ENCODE measurements at places on chromosomes 5 and 9.

GRCh38 chr9:93090091-93090655 is 5.8 kb upstream of the CARD19 start:
- no peak for DNase-seq

DNA sequence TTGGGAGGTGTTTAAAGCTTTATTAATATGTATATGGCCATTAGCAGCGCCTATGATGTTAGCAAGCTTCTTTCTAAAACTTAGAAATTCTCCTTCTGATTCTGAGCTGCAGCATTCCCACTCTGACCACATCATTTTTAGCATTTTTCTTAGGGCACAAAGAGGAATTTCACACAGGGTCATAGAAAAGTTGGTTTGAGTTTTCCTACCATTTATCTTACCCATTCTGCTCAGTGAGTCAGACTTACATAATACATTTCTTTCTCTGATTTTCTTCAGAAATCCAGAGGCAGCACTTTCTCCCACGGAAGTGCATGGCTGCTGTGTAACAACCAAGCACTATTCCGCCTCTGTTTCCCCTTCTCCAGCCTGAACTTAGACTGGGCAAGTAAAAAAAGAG is 246.6 kb downstream of the ARL15 start:
- no peak for DNase-seq

- peak; percentile 45 for DNase-seq
Measured at GRCh38 chr5:172293054-172293744, 9.6 kb upstream of the UBTD2 start.

- DNase-seq: no peak
Measured at GRCh38 chr5:93845376-93845775, 104.0 kb upstream of the POU5F2 start.

DNA sequence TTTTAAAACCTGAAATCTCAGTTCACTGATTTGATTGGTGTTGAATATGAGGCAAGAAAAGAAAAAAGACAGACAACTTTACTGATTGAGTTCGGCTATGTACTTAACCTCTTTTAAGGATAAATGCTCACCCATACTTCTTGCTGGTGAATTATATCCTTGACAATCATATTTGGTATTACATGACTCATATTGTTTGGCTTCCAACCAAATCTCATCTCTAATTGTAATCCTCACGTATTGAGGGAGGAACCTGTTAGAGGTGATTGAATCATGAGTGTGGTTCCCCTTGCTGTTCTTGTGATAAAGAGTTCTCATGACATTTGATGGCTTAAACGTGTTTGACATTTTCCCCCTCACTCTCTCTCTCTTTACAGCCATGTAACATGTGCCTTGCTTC is 255.6 kb upstream of the IZUMO3 start:
- no peak for DNase-seq

DNA sequence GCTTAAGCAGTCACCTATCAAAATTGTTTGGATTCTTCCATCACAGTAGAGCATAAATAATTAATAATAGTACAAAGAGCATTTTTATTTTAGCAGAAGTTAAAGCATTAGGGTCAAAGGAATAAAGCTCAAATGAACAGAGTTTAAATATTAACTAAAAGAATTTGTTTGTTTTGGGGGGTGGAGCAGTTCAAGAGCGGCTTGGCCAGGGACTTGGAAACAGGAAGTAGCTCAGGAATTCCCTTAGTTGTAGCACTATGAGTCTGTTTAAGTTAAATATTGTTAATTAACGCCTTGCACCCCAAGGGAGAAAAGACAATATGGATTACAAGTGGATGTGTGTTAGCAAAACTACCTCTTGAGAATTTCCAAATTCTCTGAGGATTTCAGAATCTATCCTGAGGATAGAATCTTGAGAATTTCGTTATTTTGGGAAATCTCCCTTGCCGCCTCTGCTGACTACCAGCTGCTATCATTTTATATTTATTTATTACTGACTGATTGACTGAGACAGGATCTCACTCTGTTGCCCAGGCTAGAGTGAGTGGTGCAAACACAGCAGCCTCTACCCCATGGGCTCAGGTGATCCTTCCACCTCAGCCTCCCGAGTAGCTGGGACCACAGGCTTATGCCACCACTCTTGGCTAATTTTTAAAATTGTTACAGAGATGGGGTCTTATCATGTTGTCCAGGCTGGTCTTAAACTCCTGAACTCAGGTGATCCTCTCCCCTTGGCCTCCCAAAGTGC is 96.7 kb upstream of the CHD1 start:
- DNase-seq: no peak

DNA sequence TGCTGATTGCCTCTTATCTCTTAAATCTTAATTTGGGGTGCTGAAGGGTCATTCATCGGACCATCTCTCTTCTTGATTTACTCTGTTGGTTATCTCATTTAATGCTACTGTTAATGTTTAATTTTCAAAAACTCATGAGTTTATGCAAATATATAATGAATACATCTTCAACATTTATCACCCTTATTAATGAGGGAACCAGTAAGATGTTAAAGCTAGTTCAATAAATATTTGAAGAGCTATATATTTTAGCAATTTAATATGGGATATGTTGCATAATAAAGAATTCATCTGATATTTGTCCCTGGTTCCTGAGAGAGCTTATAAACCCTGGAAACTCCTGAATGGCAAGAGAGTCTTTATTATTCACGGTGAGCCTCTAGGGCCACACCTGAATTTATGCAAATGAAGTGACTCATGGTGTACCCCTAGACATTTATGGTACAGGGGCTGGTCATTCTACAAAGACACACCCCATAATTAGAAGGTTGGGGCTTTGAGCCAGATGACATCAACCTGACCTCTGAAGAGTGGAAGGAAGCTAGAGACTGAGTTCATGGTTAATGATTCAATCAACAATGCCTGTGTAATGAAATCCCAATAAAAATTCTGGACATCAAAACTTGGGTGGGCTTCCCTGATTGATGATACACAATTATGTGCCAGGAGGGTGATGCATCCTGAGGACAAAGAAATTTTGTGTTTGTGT is 339.5 kb upstream of the ZNF608 start:
- DNase-seq: no peak

GRCh38 chr5:120035815-120036577 is 406.6 kb downstream of the FAM170A start:
- no peak for DNase-seq

- DNase-seq: no peak
Measured at GRCh38 chr9:124871156-124871561, 9.2 kb downstream of the ARPC5L start.

DNA sequence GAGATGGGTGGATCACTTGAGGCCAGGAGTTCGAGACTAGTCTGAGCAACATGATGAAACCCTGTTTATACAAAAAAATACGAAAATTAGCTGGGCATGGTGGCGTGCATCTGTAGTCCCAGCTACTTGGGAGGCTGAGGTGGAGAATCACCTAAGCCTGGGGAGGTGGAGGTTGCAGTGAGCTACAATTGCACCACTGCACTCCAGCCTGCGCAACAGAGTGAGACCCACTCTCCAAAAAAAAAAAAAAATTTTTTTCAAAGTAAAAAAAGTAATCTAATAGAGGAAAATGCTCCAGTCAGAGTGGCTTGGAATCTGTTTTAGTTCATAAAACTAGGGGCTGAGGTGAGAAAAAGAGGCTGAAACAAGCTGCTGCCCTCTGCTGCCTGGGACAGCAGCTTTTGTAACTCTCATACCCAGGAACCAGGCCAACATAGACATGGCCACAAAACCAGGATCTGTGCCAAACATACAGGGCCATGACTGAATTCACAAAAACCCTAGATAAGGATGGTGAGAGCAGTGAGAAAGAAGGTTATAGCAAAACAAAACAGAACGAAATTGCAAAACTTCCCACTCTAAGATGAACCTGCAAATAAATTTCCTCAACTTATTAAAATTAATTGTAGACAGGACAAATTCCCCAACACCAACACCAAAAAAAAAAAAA is 13.1 kb upstream of the DCAF12 start:
- peak; percentile 70 for DNase-seq

- no peak for DNase-seq
Measured at GRCh38 chr5:10019236-10019635, 230.5 kb downstream of the ATPSCKMT start.

GRCh38 chr9:120937127-120937526 is 10.5 kb upstream of the TRAF1 start:
- no peak for DNase-seq

- DNase-seq: no peak
Measured at GRCh38 chr9:93903886-93904648, 51.1 kb downstream of the BARX1 start.

- no peak for DNase-seq
Measured at GRCh38 chr5:175743676-175744210, 85.9 kb downstream of the HRH2 start.

DNA sequence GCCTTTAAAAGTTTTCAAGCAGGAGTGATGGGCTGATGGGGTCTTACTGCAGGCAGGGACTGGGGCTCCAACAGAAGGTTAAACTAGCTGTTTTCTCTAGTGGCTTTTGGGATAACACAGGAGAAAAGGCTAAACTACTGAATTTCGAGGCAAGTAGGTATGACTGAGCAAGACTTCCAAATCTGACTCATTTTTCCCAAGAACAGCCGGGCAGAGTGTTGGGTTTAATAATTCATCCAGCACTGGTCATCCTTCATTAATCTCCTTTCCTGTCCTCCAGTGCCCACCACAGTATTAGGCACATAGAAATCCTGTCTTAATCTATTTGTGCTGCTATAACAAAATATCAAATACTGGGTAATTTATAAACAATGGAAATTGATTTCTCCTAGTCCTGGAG is 20.5 kb downstream of the MSX2 start:
- no peak for DNase-seq

GRCh38 chr9:128247226-128247803 is 28.5 kb downstream of the GOLGA2 start:
- peak; percentile 5 for DNase-seq

GRCh38 chr9:88502552-88503034 is 32.4 kb upstream of the NXNL2 start:
- DNase-seq: no peak

DNA sequence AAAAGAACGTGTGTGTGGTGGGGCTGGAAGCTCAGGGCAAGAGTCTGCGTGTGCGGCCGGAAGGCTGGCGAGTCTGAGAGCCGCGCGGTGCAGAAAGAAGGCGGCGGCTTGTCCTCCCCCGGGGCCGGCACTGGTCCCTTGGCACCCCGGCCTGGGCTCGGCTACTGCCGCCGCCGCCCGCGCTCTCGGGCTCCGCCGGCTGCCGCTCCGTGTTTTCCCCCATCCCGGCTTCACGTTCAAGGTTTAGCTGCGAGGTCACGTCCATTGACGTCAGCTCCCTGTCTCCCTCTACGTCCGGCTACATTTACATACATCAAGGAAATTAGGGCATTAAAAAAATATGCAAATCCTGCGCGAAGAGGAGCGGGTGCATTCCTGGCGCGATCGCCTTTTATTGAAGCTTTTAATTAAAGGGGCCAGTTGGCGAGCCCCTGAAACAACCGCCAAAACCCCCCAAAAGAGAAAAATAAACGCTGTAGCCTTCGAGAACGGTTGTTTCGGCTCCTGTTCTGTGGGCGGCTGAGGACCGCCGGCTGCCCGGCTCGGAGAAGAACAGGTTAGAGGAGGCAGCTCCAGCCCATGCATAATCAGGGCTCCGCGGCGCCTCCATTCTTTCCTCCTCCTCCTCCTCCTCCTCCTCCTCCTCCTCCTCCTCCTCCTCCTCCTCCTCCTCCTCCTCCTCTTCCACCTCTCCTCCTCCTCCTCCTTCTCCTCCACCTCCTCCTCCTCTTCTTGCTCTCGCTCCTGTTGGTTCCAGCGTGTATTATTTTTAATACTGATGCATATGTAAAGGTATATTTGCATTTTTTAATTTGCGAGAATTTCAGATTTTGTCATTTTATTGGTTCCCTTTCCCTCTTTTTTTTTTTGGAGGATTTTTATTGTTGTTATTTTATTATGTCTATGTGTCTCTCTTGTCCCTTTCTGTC is 207.0 kb downstream of the MEF2C start:
- DNase-seq: peak; percentile 91

- DNase-seq: peak; percentile 35
Measured at GRCh38 chr5:73295447-73295846, 122.5 kb downstream of the TMEM174 start.

- no peak for DNase-seq
Measured at GRCh38 chr5:100311806-100312205, 223.4 kb upstream of the FAM174A start.

- DNase-seq: no peak
Measured at GRCh38 chr9:90368241-90368640, 274.4 kb downstream of the DIRAS2 start.

GRCh38 chr5:126883564-126884245 is 106.8 kb downstream of the LMNB1 start:
- DNase-seq: no peak

DNA sequence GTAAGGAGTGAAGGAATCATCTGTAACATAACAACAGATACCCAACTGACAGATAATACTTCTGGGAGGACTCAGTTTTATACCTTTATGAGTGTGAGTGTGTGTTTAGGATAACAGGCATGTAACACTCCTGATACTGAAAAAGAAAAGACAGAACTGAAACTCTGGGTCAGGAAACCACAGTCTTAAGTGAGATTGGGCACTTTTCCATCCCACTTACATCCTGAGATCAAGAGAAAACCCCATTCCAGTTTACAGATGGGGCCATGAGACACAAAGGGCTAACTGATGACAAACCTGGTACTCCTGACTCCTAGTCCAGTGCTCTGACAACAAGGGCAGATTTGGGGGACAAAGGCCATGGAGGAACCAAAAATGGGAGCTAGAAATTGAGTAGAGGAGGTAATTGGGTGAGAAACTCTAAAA is 18.0 kb downstream of the IL5 start:
- DNase-seq: no peak

GRCh38 chr9:35726931-35727330 is 5.1 kb downstream of the TLN1 start:
- peak; percentile 26 for DNase-seq

- no peak for DNase-seq
Measured at GRCh38 chr5:61081741-61082140, 80.5 kb downstream of the SMIM15 start.

GRCh38 chr5:159198063-159199036 is 11.0 kb downstream of the RNF145 start:
- no peak for DNase-seq
